ENCODE measurements at places on chromosomes 5 and 9.
A peak's percentile ranks its signal among the peaks of the same experiment; 100 is the strongest.

- no peak for DNase-seq
These were observed 26.5 kb downstream of the SARDH start for GRCh38 chr9:133711428-133712220.

GRCh38 chr5:84088996-84089395 is 295.7 kb downstream of the EDIL3 start:
- peak; percentile 44 for DNase-seq

DNA sequence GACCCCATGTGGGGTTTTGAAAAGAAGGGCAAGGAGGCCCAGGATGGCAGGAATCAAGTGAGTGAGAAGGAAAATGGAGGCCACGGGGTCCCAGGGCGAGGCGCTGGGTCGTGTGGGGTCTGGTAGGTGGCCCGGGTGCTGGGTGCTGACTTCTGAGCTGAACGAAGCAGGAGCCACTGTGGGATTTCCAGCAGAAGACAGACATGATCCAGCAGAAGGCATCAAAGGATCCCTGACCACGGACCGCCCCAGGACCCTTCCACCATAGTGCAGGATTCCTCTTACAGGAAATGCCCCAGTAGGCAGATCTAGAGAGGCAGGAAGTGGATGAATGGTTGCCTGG is 106.7 kb downstream of the ADAMTS2 start:
- DNase-seq, result no peak

DNA sequence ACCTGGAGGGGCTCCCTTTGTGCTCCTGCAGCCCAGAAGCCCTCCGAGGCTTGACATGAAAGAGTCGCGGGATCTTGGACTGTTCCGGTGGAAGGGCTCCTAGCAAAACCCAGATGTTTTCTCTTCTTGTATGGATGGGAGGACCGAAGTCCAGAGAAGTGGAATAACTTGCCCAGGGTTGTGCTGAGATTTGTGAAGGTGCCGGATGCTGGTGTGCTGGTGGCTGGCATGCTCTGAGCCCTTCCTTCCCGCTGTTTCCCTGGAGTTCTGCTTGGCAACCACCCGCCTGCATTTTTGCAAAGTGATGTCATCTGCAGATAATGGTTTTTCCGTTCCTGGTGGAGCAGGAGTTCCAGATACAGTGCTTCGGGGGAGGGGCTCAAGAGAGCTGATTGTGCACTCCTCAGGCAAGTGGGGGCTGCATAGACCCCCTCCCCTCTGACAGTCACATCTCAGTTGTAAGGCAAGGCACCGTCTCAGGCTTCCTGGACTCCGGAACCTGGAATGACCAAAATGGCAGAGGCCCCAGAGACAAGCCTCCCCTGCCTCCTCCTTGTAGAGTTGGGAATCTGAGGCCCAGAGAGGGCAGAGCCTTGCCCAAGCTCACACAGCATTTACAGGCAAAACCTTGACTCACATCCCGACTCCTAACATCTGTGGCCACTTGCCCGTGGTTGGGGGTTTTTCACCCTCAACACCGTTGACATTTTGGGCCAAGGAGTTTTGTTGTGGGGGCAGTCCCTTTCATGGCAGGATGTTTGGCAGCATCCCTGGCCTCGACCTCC is 157.0 kb downstream of the RGS3 start:
- DNase-seq, result peak; percentile 92

GRCh38 chr9:5364294-5365024 is 24.8 kb upstream of the RLN1 start:
- DNase-seq, result no peak

Measured in ACHN (cell line).